ENCODE measurements at places on chromosomes 1 and 21.

GRCh38 chr1:109197158-109198042 is 16.3 kb upstream of the SARS1 start:
- no peak for DNase-seq

DNA sequence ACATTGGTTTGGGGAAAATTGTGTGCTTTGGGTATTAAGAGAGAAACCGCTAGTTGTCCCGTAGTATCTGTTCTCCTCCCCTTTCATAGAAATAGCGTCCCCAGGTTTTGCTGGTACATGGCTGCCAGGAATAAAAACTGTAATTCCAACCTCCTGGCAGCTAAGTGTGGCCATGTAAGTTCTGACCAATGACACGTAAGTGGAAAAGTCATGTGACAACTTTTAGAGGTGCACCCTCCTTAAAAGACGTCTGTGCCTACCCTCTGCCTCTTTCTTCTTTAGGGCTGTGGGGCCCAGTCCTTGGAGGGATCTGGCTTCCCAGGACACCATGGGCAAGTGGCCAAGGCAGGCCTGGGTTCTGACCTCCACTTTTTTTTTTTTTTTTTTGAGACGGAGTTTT is 59.3 kb downstream of the UMODL1 start:
- no peak for DNase-seq

DNA sequence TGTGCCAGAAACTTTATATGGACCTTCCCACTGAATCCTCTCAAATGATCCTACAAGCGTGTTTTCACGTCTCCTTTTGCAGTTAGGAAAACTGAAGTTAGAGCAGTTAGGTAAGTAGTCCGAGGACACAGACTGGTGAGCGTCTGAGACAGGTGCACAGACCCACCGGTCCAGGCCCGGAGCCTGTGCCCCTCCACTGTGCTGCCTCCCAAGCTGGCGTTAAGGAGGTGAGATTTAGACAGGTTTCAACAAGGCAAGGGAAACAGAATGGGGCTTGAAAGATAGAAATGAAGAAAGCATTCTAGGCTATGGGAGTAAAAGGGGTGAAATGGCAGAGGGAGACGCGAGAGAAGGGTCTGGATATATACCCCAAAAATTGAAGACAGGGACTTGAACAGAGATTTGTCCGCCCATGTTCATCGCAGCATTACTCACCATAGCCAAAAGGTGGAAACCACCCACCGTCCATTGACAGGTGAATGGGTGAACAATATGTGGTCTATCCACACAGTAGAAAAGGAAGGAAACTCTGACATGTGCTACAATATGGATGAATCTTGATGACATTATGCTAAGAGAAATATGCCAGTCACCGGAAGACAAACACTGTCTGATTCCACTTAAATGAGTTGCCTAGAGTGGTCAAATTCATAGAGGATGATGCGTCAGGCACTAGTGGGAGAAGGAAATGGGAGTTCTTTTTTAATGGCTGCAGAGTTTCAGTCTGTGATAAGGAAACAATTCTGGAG is 15.7 kb upstream of the PKP1 start:
- no peak for DNase-seq

DNA sequence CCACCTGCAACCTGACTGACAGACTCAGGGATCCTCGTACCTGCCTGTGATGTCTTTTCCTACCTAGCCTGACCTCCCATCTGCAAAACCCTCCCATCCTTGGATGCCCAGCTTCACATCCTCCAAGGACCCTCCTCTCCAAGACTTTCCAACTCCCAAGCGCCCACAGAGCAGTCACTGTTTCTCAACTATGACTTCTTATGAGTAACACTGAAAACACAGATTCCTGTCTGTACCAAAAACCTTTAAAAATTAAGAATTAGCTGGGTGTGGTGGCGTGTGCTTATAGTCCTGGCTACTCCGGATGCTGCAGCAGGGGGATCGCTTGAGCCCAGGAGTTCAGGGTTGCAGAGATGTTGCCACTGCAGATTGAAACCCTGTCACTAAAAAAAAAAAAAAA is 181.9 kb downstream of the PSMG1 start:
- DNase-seq: no peak

- DNase-seq: no peak
These were observed 26.8 kb upstream of the EFHD2 start for GRCh38 chr1:15382601-15383518.

GRCh38 chr1:184513966-184514365 is 127.1 kb downstream of the C1orf21 start:
- DNase-seq: no peak

DNA sequence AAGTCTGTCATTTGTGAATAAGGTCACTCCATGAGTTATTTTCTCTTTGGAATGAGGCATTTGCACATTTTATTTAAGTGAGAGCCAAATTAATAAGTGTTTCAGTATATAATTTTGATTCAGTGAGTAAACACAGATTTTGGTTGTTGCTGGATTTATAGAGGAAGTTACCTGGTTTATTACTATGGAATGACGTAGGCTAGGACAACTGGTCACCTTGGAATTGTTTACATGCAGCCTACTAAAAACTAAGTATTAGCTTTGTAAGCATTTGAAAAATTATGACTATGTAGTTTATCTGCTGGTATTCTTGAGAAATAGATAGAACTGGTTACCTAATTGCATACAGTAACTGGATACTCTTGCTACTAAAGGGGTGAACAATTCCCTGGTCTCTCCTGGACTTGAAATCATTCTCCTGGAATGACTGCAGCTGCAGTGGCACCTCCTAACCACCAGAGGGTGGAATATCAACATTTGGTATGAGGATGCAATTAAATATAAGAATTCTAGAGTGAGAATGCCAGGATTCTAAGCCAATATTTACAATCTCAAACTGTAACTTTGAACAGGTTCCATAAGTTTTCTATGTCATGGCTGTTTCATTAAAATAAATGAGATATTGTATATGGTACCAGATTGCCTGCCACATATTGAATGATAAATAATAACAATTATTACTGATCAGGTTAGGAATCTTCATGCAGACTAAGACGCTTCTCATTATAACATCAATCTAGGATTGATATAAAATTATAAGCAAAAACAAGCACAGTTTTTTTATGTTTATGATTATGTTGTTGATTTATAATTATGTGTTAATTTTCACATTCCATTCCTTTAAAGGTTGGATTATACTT is 3.5 kb upstream of the KRTAP27-1 start:
- DNase-seq: no peak

DNA sequence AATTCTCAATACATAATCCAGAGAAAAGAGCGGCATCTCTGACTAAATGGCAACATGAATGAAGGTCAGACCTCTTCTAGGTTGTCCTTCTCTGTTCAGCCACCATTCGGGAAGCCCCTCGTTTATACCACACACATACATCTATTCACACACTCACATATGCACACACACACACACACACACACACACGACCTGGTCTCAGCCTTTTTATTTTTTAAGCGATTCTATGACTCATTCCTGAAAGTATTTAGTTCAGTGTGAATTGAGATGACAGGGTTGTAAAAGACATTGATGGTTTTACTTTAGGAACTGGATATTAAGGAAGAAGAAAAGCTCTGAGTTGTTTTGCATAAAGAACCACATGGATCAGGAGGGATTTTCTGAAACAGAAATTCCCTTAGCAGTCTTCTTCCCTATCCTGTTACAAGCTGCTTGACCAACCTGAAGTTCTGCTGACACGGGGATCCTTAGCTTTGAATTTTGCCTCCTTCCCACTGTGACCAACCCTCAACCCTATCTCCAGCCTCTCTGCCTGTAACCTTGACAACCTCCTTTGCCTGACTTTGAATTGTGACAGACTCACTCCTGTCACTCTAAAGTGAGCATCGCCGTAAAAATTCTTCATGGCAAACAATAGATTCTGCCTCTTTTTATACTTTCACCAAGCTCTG is 383.1 kb upstream of the ESRRG start:
- no peak for DNase-seq

- DNase-seq: no peak
These were observed 10.5 kb downstream of the ACOT11 start for GRCh38 chr1:54558434-54559030.

DNA sequence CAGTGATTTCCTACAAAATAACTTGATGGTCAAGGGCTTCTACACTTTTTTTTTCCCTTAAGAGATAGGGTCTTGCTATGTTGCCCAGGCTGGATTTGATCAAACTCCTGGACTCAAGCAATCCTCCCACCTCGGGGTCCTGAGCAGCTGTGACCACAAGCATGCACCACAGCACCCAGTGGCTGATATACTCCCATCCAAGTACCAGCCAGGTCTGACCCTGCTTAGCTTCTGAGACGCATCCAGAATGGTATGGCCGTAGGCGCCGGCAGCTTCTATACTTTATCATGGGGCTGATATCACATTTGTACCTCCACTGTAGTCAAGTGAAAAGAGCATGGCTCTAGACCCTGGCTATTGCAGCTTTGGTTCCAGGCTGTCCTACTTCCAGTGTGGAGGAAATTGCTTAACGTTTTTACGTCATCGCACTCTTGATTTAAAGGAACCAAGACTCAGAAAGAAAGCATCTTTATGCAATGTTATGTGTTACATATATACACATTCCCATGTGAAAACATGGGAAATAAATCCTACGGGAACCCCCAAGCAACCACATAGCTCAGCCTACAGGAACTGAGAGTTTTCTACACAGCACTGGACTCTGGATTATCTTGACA is 39.5 kb downstream of the PDPN start:
- DNase-seq: no peak

- no peak for DNase-seq
These were observed 337.8 kb downstream of the HLX start for GRCh38 chr1:221217029-221217428.

GRCh38 chr1:233815357-233815756 is 89.1 kb upstream of the SLC35F3 start:
- DNase-seq: no peak

- no peak for DNase-seq
These were observed 16.2 kb downstream of the RIPK4 start for GRCh38 chr21:41750532-41751151.

DNA sequence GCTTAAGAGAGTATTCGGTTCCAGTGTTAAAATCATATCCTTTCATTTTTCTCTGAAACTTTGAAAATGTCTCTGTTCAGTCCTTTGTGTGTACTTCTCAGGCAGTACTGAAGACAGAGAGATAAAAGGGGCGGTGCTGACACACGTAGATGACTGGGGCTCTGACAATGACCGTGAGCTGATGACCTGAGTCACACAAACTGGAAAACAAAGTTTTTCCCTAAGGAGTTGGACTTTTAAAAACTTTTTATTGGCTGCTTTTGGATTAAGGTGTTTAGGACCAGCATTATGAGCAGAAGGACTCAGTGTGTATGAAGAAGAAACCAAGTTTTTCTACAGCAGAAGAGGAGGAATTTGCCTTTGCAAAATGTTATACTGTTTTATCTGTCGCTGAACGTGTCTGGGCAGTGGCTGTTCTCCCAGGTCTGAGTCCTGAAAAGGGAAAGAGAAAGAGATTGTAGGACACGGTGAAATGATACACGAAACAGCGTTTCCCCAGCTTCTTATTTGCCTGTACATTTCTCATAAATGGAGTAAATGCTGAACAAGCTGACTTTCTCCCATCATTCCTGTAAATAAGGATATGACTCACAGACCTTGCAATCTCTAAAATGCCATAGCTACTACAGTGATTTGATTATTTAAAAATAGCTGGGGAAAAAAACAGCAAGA is 51.5 kb downstream of the MAP3K7CL start:
- no peak for DNase-seq

DNA sequence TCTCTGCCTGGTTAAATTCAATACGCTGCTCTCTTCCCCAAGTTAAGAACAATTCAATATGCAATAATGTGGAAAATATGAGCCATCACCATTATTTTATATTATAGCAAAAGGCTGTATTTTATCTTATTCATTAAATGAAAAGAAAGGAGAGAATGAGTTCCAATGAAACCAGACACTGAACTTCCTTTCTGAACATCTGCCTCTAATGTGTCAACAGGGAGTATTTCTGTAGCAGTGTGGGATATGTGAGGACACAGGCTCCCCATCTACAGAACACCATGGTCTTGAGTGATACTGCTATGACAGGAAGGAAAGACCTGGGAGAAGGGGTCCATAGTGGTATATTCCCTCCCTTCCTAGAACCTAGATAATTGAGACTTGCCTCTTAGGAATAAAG is 46.3 kb downstream of the CASQ2 start:
- DNase-seq: no peak

GRCh38 chr1:227559499-227559898 is 3.9 kb upstream of the ZNF678 start:
- no peak for DNase-seq

GRCh38 chr1:167333703-167334102 is 113.0 kb downstream of the POU2F1 start:
- DNase-seq: no peak

GRCh38 chr1:197146101-197147095 is at the start of gene ASPM:
TSS of gene ASPM (minus strand) at chr1:197146669. CDS start at chr1:197146437, 232 bp downstream.
- DNase-seq: peak; percentile 92

- DNase-seq: no peak
These were observed 25.0 kb downstream of the KIAA1614 start for GRCh38 chr1:180937624-180938225.

GRCh38 chr1:152153996-152154395 is 5.0 kb downstream of the RPTN start:
- no peak for DNase-seq

GRCh38 chr21:41142051-41142795 is 25.7 kb upstream of the BACE2 start:
- no peak for DNase-seq

DNA sequence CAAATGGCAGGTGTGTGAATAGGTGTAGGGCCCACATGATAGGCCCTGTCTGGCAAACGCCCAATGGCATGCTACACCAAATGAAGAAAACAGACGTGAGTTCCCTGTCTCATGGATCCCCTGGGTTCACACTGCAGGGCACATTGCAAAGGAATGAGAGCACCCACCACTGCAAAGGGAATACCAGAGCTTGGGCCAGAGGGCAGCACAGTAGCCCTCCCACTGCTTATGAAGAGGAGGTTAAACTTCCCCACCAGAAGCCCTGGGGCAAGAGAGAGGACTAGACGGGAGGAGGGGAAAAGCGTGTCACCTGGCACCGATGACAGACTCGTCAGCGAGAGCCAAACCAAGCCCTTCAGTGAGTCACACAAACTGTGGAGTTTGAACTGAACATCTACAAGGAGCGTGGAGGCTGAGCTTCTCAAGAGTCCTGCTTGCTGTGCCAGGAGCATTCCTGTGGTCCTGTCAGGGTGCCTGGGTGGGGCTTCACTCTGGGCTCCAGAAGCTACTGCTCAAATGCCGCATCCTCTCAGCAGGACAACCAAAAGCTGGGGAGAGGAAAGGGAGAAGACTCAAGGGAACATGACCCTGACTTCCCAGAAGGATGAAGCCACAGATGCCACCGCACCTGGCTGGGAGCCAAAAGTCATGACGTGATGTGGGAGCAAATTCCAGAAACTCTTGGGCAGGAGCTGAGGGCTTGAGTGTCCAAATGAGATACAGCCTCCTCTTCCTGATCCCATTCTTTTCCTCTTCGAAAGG is 61.1 kb downstream of the TOMM20 start:
- DNase-seq: no peak
